Purkinje cell (primary cell): ENCODE measurements at places on chromosomes 6 and 20. TPM values are rescaled to one million over a fixed set of nuclear protein-coding genes. Genes with fewer than 3 reads are reported as not detected.

Gene HLA-DQA1
- polyA plus RNA-seq: not detected in 2 replicates

Gene F13A1
- polyA plus RNA-seq: 1.3 and 6.2 TPM in 2 replicates

Gene PPP2R5D
- 14.2 and 30.0 TPM in 2 replicates for polyA plus RNA-seq

Gene NTSR1
- polyA plus RNA-seq: not detected in 2 replicates

Gene SLCO4A1
- polyA plus RNA-seq: 10.3 and 18.2 TPM in 2 replicates

Gene ULBP2
- 5.6 and 9.5 TPM in 2 replicates for polyA plus RNA-seq

Gene TREML4
- polyA plus RNA-seq: not detected in 2 replicates

Gene PHACTR3
- polyA plus RNA-seq: 15.5 and 23.0 TPM in 2 replicates

Gene SCUBE3
- polyA plus RNA-seq: 1.6 and 2.1 TPM in 2 replicates

Gene BPIFA1
- polyA plus RNA-seq: not detected in 2 replicates

Gene CD93
- not detected in 2 replicates for polyA plus RNA-seq

Gene GHRH
- not detected in 2 replicates for polyA plus RNA-seq

Gene KCNG1
- polyA plus RNA-seq: 0.93 TPM in 1 of 2 replicates, not detected in the other

Gene GSTA2
- not detected in 2 replicates for polyA plus RNA-seq

Gene RAMACL
- 27.2 and 29.6 TPM in 2 replicates for polyA plus RNA-seq

Gene FLOT1
- 34.3 and 35.3 TPM in 2 replicates for polyA plus RNA-seq

Gene ARMH2
- not detected in 2 replicates for polyA plus RNA-seq

Gene COL11A2
- 0.67 and 1.0 TPM in 2 replicates for polyA plus RNA-seq

Gene CTAGE9
- polyA plus RNA-seq: not detected in 2 replicates

Gene SMPD2
- polyA plus RNA-seq: 0.34 and 0.58 TPM in 2 replicates

Gene ENPP4
- polyA plus RNA-seq: 46.4 and 52.1 TPM in 2 replicates

Gene CPNE5
- polyA plus RNA-seq: 22.8 TPM in 1 of 2 replicates, not detected in the other

Gene PRELID3B
- polyA plus RNA-seq: 12.4 and 21.0 TPM in 2 replicates

Gene BNIP5
- not detected in 2 replicates for polyA plus RNA-seq

Gene NMBR
- polyA plus RNA-seq: 1.1 TPM in 1 of 2 replicates, not detected in the other

Gene ASIP
- polyA plus RNA-seq: not detected in 2 replicates

Gene MUC21
- polyA plus RNA-seq: not detected in 2 replicates

Gene TP53TG5
- polyA plus RNA-seq: 2.1 and 3.8 TPM in 2 replicates

Gene STMND1
- 0.79 TPM in 1 of 2 replicates, not detected in the other for polyA plus RNA-seq

Gene DST
- 279 and 335 TPM in 2 replicates for polyA plus RNA-seq

Gene ASXL1
- 2.5 and 4.8 TPM in 2 replicates for polyA plus RNA-seq
